SW480 (cell line): ENCODE measurements at places on chromosomes 7 and 10.

DNA sequence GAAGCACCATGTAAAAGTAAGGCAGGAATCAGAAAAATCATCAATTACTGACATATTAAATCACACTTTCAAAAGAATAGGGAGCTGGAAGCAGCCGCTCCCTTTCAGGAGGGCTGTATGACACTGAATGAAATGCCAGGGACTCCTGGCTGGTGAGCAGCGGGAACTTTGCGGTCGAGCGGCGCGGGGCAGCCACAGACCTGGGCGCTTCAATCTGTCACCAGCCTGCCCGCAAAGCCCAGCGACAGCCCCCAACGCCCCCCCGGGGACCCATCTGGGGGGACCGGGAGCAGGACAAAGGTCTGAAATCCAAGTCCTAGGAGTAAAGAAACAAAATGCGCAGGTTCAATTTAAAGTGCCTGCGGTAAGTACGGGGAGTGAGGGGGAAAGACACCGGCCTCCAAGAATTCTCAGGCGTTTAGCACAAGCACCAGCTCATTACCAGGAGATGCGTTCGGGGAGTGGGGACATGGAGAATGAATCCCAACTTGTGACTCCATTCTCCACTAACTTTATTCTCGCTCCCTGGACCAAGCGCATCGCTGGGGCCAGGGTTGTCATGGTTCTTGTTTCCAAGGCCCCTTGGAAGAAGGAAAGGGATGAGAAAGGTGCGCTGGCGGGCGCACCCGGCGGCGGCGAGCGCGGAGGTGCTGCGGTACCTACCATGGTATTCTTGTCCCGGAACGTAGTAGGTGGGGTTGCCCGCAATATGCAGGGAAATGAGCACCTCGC, 824 bp downstream of the RELN start:
- no peak for DNase-seq

DNA sequence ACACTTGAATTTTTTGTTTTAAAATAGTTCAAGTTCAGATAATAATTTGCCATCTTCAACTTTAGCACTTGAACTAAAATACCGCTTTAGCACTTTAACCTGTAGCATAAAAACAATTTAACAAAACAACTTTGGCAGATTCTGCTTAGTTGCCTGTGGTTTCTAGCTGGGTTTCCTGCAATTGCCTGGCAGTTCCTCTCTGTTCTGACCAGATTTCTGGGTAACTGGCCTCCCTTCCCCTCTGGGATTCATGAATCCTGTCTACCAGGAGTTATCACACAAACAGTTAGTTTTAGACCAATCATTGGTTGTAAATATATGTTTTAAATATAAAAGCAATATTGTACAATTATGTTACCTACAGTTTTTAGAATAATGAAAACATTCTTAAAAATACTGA, 89.8 kb upstream of the HDAC9 start:
- no peak for DNase-seq

DNA sequence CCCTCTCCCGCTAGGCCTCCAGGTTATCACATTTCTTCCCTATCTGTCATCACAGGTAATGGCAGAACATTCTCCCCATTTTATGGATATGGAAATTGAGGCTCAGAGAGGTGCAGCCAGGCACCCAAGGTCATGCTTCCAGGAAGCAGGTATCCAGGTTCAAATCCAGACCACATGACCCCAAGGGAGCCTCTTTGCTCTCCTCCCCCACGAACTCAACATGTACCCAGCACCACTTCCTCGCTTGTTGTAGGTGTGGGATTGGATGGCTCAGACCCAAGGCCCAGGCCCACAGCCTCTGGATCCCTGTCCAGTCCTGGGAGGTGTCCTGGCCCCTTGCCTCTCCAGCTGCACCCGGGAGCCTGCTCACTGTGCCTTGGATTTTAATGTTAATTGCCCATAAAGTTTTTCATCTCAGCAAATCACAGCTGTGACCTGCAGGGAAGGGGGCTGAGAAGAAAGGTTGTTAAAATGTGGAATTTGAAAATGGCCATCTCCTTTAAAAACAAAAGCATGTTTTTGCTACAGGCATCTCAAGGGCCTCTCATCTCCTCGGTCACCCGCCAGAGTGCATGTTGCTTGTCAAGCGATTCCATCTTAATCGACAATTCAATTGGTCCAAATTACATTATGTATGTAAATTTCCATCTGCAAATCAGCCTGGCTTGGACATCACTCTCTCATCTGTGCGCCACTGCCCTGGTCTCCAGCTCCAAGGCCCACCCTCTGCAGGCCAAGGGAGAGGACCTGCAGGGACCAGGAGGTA, 205.4 kb upstream of the ZMIZ1 start:
- DNase-seq: no peak

DNA sequence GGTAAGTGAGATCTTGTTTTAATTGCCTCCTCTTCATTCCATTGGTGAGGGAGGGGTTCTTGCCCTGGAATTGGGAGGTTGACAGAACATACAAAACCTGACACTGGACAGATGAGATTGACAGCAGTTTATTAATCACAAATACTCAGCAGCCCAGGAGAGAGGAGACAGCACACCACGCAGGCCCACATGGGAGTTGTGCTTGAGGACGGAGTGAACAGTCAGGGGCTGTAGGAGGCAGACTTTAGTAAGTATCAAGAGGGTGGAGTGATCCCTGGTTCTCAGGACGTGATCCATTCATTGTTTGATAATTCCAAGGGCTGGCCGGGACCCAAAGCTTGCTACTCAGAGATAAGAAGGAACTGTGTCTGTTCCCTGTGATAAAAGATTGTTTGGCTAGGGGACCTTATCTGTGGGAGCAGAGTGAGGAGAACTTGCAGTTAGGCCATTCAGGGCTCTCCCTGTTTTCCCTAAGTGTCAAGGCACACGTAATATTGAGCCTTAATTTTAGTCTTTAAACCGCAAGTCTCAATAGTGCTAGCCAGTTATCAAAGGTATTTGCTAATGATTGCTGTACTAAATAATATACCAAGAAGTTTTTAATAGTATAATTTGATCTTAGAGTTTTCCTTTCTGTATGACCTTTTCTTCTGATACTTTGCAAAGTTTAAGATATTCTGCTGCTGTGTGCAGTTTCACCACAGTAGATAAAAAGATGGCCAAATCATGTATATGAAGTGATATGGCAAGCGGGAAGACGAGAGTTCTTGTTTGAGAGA, 14.5 kb downstream of the CAPZA2 start:
- DNase-seq: no peak

- no peak for DNase-seq
Observed at GRCh38 chr10:51029172-51029641, 45.1 kb upstream of the PRKG1 start.

DNA sequence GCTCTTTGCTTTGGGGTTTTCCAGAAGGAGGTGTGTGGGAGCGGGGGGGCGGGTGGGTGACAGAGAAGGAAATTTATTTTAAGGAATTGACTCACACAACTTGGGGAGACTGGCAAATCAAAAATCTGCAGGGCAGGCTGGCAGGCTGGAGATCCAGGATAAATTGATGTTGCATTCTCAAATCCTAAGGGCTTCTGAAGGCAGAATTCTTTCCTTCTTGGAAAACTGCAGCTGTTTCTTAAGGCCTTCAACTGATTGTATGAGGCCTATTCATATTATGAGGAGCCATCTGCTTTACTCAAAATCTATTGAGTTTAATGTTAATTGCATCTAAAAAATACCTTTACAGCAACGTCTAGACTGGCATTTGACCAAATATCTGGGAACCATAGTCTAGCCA, 1528.8 kb upstream of the LRRTM3 start:
- no peak for DNase-seq

DNA sequence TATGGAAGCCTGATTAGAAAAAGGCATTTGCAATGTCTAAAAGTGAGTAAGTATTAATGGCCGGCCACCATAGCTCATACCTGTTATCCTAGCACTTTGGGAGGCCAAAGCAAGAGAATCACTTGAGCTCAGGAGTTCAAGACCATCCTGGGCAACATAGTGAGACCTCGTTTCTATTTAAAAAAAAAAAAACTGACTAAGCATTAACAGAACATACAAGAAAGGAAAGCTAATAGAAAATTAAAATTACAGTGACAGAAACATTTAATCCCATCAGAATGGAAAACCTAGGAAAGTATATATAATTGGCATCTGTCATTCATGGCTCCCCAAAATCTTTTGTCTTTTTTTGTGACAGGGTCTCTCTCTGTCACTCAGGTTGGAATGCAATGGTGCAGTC, 55.9 kb downstream of the AOC1 start:
- DNase-seq: no peak

DNA sequence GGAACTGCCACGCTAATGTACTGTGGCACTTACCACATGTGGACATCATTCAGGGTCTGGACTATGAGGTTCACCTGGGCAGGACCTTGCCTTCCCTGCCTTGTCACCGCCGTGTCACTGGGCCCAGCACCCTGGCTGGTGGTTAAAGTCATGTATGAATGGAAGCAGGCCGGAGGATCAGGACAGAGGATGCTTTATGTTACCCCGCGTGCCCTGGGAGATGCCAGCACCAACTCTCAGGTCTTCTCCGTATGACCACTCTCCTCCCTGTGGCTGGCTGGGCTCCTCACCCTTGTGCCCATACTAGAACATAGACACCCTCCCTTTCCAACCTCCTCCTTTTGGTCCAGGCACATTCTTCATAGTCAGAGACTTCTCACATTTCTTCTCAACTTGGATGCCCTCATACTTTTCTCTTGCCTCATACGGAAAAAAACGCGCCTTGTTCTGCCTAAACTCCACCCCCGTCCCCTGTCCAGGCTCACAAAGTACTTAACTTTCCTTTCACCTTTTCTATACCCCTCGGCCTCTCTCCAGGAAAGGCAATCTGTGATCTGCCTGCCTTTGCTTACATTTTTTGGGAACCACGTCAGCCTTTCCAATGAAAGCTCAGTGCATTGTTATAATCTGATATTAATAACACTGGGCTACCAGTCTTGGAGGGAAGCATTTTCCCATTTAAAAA, 240.0 kb downstream of the TEX36 start:
- no peak for DNase-seq

DNA sequence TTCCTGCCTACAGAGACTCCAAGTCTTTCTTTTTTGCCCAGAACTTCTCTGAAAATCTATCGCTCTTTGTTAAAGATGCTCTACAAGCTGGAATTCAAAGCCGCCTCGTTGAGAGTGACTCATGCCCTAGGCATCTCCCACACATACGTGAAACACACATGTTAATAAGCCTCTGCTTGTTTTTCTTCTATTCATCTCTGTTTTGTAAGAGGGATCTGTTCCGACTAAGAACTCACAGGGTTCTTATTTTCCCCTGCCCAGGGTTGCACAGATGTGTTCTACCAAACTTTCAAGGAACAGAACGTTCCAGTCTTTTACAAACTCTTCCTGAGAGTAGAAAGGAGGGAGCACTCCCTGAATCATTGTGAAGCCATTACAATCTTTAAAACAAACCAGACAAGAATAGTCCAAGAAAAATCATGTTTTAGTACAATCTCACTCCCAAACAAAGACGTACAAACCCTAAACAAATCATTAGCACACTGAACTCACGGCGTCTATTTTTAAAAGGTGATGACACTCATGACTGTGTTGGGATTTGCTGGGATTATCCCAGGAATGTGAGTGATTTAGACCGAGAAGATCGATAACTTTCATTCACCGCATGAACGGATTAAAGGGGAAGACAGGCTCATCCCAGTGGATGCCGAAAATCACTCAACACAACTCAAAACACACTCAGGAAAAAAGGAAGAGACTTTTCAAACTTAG, 55.3 kb upstream of the INPP5A start:
- DNase-seq: peak; percentile 59

- DNase-seq: peak; percentile 36
Observed at GRCh38 chr10:103659674-103660363, 166.3 kb downstream of the NEURL1 start.

DNA sequence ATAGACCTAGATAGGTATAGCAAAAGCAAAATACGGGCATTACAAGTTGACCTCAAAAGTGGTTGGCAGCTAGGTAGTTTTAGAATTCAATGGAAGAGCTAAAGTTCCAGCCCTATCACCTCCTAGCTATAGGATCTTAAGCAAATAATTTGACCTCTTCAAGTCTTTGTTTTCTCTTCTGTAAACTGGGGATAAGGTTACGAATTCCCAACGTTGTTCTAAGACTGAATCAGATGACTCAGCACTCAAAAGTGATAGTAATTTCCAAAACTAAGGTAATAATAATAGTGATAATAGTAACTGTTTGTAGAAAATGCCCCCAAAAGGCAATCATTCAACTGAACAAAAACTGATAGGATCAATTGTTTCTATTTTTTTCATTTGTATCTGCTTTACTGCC, 445.2 kb downstream of the KCNMA1 start:
- no peak for DNase-seq

DNA sequence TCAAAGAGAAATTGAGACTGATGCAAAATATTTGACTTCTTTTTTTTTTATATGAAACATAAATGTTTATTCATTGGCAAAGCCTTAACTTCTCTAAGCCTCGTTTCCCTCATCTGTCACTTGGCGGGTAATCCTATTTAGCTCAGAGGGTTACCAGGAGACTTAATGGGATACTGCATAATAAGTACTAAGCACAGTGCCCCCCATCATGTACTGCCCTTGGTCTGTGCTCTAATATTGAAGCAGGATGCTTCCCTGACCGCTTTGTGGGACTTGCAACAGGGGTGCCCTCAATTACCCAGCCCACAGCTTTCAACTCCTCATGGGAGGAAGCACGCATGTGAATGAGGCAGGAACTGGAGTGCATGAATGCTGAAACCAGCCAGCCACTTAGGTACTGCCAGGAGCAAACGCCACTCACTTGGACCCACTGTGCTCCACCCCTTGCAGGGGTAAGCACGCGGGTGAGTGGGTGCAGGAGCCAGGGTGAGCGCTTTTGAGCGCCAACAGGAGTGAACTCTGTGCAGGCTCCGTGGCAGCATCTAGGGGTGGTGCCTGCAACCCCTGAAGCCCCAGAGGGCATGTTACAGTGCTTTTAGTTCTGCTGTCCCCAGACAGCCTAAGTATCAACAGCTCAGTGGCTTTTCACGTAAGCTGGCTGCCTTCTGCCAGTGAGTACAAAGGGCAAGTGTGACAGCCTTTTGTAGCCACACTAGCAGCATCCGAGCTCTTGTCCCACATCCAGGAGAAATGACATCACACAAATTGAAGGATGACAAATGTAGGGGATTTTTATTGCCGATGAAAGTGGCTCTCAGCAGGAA, 209.8 kb upstream of the C7orf33 start:
- no peak for DNase-seq

GRCh38 chr7:33776788-33777187, 128.6 kb upstream of the BMPER start:
- DNase-seq: no peak

- DNase-seq: no peak
Observed at GRCh38 chr7:30912986-30913811, 1.5 kb downstream of the AQP1 start.

DNA sequence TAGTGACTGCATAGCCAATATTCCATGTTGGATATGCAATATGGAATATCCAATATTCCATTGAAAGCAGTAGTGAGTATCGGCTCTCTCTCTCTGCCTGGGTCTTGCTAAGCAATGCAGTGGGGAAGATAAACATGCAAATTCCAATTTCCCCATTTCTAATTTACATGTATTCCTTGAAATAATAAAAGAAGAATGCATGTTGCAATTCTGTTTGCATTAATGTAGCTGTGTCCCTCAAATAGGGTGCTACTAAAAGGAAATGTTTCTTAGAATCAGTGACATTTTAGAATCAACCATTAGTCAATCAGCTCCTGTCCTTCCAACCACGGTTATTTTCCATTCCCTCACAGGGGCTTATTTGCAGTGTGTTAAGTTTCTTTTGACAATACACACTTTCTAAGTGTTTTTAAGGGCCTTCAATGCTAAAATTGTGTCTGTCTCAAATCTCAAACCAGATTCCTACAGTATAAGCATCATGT, 46.7 kb downstream of the AFAP1L2 start:
- DNase-seq: no peak
